ENCODE measurements at places on chromosomes 3 and 15. TPM values are rescaled to one million over a fixed set of nuclear protein-coding genes. Genes with fewer than 3 reads are reported as not detected.
A peak's percentile ranks its signal among the peaks of the same experiment; 100 is the strongest.

DNA sequence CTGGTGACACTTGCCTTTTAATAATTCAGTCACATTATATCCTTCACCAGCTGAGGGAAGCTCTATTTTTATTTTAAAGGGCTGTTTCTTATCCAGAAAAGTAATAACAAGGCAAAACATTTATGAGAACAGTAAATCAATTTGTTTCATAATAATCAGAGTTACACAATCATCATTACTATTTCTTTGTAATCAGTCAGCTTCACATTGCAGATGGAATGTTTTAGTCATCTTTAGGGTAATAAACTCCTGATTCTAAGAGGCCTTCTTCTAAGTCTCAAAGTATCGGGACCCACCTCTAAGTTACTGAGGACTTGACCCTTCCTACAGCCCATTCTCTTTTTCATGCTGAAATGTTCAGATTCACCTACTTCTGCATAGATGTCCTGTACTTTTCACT is 298.3 kb upstream of the TGFBR2 start:
- no peak overlapping the region for H3K4me3 ChIP-seq
- H3K27me3 ChIP-seq: no peaks in the 10 kb centered on the region
- H3K36me3 ChIP-seq: no peaks in the 10 kb centered on the region
- peak overlapping the region; percentile 41 for H3K27ac ChIP-seq

DNA sequence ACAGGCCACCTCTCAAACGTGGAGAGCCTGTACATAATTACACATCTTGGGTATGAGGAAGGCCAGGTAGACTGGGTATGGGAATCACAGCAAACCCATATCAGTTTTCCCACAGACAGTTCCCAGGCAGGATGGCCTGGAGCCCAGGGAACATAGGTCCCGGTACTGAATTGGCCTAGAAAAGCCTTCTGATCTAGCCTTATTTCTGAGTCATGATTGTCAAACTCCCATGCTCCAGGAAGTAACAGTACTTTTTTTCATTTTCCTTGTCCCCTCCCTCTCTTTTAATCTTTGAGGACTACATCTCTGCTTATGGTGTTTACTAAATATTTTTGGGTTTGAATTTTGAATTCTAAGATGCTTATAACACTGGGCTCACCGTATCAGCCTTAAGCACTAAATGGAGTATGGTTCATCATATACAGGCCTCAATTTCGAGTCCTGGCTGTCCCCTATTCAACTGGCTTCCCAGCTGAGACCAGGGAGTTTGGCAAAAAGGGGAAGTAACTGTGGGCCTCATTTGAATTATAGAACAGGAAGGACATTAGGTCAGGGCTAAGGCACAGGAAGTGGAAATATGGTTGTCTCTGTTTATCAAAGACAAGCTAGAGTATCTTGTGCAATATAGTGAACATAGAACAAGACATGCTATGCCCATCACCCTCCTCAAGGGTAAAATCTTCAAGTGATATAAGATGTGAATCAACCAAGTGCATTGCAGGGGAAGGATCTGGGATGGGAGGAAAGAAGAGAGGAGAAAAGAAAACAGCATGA is 494.6 kb downstream of the NTRK3 start:
- H3K4me3 ChIP-seq: no peak overlapping the region
- H3K4me1 ChIP-seq: no peaks in the 10 kb centered on the region
- H3K36me3 ChIP-seq: no peaks in the 10 kb centered on the region
- no peak for DNase-seq
- H3K27me3 ChIP-seq: no peaks in the 10 kb centered on the region
- H3K27ac ChIP-seq: no peak overlapping the region

- H3K27ac ChIP-seq: no peak overlapping the region
- H3K4me3 ChIP-seq: no peak overlapping the region
- no peak for DNase-seq
- H3K36me3 ChIP-seq: no peaks in the 10 kb centered on the region
- H3K4me1 ChIP-seq: peaks cover 50% of the 10 kb centered on the region
Measured at GRCh38 chr15:74240897-74241614, 4.9 kb downstream of the CCDC33 start.

- peaks cover 5% of the 10 kb centered on the region for H3K4me1 ChIP-seq
- no peaks in the 10 kb centered on the region for H3K36me3 ChIP-seq
- no peak overlapping the region for H3K4me3 ChIP-seq
Measured at GRCh38 chr3:4474683-4475490, 7.8 kb upstream of the SUMF1 start.

DNA sequence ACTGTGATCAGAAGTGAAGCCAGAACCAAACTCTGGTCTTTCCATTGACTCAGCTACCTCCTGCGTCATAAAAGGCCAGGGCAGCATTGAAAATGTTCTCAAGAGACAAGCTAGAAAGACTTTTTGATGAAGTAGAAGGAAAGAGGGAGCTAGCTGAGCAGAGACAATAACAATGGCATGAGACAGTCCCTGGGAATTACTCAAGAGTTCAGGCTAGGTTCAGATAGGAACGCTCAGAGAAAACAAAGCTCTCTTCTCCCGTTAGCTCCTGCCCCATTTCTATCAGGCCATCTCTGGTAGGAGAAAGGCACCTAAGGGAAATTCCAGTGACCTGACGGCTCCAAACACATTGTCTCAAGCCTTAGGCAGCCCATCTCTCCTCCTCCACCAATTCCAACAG is 7.0 kb upstream of the OXTR start:
- peak; percentile 62 for DNase-seq
- H3K27ac ChIP-seq: no peak overlapping the region
- H3K36me3 ChIP-seq: no peaks in the 10 kb centered on the region
- H3K4me3 ChIP-seq: no peak overlapping the region

The AGTR1 gene
- total RNA-seq: 17.4 TPM
